ENCODE measurements at places on chromosomes 5 and 9.

- DNase-seq: no peak
Measured at GRCh38 chr5:77643654-77644370, 5.3 kb upstream of the OTP start.

GRCh38 chr9:134707031-134707680 is 65.6 kb downstream of the COL5A1 start:
- DNase-seq: no peak

GRCh38 chr5:114118511-114118910 is 243.4 kb upstream of the KCNN2 start:
- no peak for DNase-seq

DNA sequence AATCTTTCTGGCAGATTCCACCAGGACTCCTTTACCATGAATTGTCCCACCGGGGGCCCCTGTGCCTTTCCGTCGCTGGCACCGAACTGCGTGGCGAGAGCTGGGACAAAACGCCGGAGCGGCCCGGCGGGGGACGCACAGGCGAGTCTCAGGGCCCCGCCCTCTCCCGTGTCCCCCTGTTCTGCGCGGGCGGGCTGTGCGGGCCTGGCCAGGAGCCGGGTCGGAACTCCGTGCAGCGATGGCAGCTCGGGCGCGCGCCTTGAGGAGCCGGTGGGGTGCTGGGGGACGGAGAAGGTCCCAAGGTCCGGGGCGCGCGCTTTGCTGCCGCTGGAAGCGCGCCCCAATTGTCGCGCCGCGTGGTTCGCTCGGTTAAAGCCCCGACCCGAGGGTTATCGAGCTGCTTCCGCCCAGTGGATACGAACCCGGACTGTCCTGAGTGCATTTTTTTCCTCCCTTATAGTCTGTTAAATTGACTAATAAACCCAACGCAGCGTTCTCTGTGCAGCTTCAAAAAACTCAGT is 125.3 kb downstream of the TMEM174 start:
- DNase-seq: no peak

- no peak for DNase-seq
Measured at GRCh38 chr9:117044241-117044640, 357.1 kb downstream of the TRIM32 start.

Measured in head of caudate nucleus (tissue), 42 donors.